ENCODE measurements at places on chromosomes 1 and 21.

- no peak for DNase-seq
Observed at GRCh38 chr1:7991504-7992440, 30.3 kb downstream of the PARK7 start.

DNA sequence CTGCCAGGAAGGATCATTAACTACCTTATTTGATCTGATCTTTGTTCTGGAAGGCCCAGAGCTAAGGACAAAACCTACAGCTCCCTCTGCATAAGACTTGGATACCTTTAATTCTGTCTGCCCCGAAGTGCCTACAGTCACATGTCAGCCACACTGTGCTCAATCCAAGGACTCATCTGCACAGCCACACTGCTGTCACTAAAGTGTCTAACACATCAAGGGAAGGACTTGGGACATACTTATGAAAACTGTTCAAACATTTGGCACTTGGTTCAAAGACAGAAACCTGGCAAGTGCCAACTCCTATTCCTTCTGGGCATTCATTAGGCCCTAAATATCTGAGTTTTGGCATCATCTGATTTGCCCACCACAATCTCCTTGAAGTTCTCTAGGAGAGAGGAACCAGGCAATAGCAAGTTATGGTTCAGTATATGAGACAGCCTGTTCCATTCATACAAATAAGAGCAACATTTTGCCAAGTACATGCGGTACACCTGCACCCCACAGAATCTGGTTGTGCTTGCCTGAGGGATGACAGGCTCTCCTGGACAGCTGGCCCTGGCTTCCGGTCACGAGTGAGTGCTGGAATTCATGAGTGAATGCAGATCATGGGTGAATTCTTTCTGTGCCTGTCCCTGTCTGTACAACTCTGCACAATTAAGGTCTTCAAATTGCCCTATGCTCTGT is 105.9 kb downstream of the KCNK1 start:
- DNase-seq, result no peak

DNA sequence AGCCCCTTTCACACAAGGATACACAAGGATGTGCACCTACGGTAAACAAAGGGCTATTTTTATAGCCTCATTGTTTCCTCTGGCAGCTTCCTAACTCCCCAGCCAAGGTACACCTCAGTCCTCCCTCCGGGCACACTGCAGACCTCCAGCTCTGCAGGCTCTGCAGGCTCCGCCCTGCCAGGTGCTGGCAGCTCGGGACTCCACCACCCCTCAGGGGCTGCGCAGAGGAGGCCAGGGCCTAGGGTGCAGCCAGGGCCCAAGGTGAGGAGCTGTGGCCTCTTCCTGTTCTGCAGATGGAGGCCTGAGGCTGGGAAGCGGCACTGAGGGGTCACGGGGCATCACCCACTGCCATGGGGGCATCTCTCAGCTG is 19.8 kb upstream of the CLSTN1 start:
- DNase-seq, result no peak

DNA sequence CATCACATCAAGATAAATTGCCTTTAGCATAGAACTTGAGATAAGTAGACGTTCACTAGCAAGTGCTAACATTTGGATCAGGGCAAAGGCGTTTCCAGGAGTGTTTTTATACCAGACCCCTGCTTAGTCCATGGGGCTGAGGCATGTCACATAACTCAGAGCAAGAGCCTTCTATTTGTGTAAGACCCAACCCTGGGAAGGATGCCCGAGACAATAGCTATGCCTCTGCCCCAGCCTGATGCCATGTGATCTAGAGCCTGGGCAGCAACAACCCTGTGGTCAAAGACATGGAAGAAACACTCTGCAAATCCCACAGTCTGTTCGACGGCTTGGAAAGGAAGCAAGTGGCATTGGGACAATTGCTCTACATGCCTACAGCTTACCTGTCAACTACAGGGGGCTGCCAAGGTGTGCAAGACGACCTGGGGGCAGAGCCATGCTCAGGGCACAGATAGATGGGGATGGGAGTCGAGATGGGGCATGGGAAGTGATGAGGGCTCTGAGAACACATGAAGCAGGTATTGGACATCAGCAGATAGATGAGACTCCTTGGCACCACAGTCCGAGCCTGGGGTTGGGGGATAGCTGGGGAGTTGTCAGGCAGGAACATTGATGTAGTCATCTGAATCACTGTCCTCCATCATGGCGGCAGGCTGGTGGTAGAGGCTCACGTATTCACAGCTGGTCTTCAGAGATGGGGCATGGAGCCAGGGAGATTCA is 7.3 kb downstream of the IL24 start:
- no peak for DNase-seq

GRCh38 chr1:55716610-55717009 is 501.4 kb upstream of the USP24 start:
- DNase-seq, result no peak

- no peak for DNase-seq
Observed at GRCh38 chr1:14443164-14443787, 155.2 kb upstream of the KAZN start.

- DNase-seq, result no peak
Observed at GRCh38 chr1:46525253-46525983, 26.0 kb downstream of the KNCN start.

- peak; percentile 75 for DNase-seq
Observed at GRCh38 chr1:10528066-10529014, 53.6 kb downstream of the PEX14 start.

- DNase-seq, result no peak
Observed at GRCh38 chr1:35556484-35557117, 602 bp downstream of the KIAA0319L start.

DNA sequence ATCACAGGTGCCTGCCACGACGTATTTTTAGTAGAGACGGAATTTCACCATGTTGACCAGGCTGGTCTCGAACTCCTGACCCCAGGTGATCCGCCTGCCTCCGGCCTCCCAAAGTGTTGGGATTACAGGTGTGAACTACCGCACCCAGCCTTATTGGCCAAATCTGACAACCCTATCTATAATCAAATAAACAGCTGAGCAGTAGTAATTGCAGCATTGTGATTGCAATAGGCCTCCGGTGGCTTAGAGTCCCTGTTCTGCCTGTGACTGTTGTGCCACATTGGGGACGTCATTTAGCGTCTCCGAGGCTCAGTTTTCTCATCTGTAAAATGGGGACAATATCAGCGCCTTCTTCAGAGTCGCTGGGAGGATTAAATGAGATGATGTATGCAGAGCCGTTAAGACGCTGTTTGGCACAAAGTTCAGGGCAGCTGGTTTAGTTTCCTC is 569 bp upstream of the CAPN2 start:
- no peak for DNase-seq

- DNase-seq, result no peak
Observed at GRCh38 chr1:48036710-48037355, 39.6 kb upstream of the TRABD2B start.

DNA sequence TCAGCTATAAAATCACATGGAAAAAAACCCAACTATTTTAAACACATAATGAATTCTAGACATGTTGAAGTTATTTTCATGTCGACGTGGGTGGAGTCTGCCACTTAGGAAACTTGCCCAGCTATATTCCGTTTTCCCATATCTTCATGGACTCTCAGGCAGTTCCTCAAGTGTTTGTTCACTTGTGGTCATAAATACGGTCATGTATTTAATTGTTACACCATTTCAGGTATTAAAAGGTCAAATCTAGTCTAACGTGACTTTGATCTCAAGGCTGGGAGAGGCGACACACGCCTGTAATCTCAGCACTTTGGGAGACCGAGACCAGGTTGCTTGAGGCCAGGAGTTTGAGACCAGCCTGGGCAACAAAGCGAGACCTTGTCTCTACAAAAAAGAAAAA is 346.9 kb downstream of the PBX1 start:
- no peak for DNase-seq

- peak; percentile 81 for DNase-seq
Observed at GRCh38 chr1:22739648-22740385, 29.2 kb downstream of the EPHB2 start.

DNA sequence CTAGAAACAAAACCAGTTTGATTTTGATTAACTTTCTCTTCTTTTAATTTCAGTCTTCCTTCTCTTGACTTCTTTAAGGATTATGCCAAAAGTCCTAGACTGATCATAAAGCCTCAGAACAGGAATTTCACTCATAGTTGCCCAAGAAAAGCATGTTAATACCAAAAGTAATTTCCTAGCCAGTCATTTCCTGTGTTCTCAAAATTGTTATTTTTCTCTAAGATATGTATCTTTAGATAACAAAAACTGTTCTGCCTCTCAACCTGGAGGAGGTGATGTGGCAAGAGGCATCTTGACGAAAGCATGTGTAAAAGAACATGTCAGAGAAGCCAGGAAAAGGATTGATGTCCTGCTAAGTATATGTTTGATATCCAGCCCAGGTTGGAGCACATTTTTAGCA is 78.0 kb upstream of the IPO9 start:
- DNase-seq, result peak; percentile 88

DNA sequence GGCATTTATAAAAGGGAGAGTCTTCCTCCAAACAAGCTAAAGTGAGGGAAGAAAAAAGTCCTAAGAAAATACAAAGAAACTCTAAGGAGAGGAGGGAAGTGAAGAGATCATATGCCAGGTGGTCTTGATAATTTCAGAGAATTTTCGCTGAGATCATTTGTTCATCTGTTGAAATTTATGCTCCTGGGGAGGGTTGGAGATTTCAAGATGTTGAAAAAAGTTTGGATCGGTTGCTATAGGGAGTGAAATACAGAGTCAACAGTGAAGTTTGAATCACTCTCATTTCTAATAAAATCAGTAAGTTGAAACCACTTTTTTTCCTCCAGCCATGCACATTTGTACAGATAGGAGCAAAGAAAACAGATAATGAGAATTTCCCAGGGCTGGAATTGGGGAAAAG is 299.1 kb upstream of the ADAMTS5 start:
- DNase-seq, result no peak

DNA sequence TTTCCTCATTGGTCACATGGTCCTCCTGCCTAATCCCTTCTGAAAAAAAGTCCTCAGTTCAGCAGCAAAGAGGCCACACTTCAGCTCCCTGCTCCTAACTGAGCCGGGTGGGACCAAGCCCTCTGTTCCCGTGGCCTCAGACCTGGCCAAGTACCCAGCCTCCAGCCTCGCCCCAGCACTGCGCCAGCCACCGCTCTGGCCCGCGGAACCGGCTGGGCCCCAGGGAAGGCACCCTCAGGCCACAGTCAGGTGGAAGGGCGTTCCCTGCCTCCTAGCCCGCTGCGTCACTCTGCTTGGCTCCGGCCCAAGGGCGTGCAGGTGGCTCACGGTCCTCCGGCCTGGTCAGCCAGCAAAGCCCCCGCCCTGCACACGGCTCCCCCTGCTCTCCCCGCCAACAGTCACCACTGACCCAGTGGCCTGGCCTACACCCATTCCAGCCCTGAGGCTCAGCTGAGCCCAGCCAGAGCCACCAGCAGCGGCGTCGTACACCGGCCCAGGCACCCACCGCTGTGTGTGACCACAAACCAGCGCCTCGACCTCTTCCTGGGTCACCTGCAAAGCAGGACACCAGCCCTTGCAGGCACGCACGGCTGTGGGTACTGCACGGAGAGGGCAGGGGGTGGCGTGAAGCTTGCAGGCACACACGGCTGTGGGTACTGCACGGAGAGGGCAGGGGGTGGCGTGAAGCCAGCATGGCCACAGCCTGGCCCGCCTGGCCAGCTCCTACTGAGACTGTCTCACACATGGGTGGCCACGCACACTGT is 19.4 kb downstream of the NADK start:
- peak; percentile 15 for DNase-seq

GRCh38 chr1:247453245-247453644 is 4.7 kb downstream of the OR2B11 start:
- DNase-seq, result no peak

DNA sequence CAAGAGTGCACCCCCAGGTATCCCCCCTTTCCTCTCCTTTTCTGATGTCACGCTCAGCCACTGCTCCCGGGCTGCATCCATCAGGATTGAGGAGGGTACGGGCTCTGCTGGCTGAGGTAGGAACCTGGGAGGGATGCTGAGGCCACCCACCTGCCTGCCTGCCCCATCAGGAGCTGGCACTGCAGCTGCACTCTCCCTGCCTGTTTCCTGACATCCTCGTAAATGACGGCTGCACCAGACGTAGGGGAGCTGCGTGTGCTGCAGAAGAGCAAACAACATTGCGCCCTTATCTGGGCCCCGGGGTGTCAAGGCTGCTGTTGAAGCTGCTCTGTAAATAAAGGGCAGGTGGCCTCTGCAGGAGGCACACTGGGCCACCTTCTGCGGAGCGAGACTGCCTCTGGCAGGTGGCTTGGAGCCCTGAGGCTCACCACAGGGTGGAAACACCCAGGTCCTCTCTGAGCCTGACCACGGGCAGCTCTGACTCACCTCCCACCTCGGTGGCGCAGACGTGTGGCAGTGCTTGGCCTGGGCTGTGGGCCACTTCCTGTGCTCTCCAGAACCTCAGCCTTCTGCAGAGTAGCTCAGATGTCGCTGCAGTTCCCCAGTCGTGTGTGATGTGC is 30.9 kb downstream of the SNAP47 start:
- no peak for DNase-seq

DNA sequence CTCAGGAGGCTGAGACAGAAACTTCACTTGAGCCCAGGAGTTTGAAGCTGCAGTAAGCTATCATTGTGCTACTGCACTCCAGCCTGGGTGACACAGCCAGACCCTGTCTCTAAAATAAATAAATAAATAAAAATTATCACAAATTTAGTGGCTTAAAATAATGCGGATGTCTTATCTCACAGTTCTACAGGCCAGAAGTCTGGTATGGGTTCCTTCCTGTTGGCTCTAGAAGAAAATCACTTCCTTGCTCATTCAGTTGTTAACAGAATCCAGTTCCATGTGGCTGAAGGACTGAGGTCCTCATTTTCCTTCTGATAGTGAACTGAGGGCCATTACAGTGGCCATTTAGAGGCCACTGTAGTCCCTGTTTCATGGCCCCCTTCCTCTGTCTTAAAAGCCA is 94.6 kb upstream of the S1PR1 start:
- DNase-seq, result peak; percentile 41

DNA sequence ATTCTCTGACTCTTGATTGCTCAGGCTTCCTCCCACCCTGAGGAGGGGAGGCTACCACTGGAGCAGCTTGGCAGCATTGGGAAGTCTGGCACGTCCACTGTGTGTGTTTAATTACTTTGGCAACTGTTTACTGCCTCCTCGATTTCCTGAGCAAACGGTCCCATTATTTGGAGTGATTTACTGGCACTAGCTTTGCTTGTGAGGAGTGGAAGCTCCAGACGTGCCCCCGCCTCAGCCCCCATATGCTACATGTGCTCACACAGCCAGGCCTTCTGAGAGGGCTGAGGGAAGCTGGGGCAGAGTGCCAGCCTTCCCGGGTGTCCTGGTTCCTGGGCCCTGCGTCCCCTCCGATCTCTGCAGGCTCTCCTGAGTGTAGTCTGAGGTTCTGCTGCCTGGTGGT is 306.2 kb downstream of the PTPRU start:
- DNase-seq, result no peak

- DNase-seq, result no peak
Observed at GRCh38 chr1:116075990-116076389, 35.2 kb upstream of the MAB21L3 start.

All from endothelial cell of umbilical vein (primary cell).